Calu3 (cell line): ENCODE measurements at places on chromosomes 5 and 9.

- DNase-seq = no peak
These were observed 125.3 kb downstream of the ADAMTS2 start for GRCh38 chr5:179219661-179220620.

DNA sequence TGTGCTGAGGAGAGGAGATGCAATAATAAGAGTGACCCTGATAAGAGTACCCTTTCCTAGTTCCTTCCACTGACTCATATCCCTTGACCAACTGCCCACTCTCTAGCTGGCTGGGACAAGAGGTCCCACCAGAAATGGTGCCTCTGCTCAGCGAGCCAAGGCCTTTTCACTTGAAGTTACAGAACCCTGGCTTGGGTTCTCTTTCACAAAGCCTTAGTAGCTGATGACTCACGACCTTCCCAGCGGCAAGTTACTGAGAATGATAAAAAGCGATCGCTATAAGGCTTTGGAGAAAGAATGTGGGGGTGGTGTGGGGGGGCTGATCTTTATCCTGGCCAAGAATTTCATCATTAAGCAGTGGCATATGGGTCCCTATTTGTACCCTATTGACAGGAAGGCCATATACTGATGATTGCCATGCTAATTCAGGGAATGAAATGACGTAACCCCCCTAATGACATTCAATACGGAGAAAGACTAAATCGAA, 90.3 kb downstream of the FBXO38 start:
- DNase-seq = no peak

DNA sequence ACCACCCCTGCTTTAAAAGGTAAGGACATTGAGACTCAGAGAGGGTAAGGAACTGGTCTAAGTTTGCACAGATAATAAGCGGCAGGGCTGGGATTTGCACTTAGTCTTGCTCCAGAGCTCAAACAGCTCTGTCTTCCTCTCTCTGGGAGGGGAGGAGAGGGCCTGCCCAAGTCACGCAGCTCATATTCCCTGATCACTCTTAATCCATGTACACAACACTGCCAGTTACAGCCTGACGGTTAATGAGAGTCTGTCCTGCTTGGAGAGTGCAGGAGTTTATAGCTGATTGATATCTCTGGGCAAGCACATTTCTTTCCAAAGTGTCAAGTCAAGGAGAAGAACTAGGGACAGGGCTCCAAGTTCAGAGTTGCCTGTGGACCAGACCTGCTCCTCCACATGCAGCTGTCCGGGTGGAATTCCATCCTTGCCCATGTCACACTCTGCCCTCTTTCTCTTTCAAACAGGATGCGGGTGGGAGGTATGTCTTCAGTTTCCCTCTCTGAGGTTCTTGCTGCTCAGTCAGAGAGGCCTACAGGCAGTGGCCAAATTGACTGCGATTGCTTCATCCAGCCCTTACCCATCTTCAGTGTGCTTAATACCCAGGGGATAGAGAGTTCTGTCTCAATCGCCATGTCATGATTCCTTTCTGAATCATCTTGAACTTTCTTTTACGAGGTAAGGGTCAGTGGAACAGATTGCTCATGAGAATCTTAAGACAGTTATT, 54.5 kb downstream of the GALNT12 start:
- DNase-seq = no peak

DNA sequence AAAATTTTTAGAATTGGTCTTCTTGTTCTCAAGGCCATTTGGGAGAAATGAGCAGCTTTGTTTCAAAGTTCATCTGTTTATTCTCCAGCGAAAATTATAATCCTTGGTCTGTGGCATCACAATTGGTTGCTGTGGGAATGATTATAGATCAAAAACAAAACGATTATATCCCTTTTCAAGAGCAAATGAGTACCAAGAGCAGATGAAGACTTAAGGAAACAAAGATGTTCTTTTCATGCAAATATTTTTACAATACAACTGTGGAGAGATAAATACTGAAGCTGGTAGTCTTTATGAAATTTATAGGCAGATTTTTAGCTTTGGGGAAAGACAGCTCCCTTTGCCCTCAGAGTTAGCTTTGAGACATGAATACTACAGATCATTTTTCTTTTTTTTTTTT, 620.8 kb upstream of the DMAC1 start:
- DNase-seq = no peak

DNA sequence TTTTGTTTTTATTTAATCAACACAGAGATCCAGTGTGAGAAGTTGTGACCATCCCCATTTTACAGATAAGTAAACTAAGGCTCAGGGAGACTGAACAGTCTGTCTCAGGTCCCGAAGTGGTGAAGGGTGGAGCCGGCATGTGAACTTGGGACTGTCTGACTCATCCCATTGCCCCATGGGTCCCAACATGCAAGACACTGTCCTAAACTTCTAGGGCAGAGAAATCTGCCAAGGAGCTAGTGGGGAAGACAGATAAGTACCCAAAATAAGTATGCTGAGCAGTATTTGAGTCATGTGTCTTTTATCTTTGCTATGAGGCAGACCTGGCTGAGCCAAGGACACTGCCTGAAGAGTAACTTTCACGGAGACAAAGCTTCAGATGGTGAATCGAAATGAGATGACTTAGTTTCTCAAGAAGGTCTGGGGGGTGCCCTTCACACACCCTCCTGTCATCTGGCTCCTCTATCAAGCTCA, 64.3 kb upstream of the SLC25A51 start:
- no peak for DNase-seq
